ENCODE measurements at places on chromosomes 16 and 17.
A peak's percentile ranks its signal among the peaks of the same experiment; 100 is the strongest.

- no peak for DNase-seq
Measured at GRCh38 chr17:15917438-15918027, 27.4 kb upstream of the ADORA2B start.

- peak; percentile 53 for DNase-seq
Measured at GRCh38 chr16:20866145-20866772, 33.9 kb downstream of the DCUN1D3 start.

DNA sequence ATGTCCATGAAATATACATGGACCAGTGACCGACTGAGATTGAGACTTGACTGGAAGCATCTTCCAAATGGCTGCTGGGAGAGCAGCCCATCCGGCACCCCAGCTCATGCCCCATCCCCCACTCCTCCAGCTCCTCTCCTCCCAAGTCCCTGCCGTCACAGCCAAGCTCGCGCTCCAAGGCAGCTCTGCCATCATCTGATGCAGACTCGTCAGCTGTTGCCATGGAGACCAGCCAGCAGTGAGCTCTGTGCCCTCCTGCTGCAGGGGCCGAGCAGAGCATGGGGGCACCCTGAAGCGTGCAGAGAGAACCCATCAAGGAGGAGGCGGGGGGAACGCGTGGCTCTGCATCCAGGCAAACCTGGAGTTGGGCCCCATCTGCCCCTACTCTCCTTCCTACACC is 74.5 kb upstream of the TNRC6C start:
- no peak for DNase-seq

DNA sequence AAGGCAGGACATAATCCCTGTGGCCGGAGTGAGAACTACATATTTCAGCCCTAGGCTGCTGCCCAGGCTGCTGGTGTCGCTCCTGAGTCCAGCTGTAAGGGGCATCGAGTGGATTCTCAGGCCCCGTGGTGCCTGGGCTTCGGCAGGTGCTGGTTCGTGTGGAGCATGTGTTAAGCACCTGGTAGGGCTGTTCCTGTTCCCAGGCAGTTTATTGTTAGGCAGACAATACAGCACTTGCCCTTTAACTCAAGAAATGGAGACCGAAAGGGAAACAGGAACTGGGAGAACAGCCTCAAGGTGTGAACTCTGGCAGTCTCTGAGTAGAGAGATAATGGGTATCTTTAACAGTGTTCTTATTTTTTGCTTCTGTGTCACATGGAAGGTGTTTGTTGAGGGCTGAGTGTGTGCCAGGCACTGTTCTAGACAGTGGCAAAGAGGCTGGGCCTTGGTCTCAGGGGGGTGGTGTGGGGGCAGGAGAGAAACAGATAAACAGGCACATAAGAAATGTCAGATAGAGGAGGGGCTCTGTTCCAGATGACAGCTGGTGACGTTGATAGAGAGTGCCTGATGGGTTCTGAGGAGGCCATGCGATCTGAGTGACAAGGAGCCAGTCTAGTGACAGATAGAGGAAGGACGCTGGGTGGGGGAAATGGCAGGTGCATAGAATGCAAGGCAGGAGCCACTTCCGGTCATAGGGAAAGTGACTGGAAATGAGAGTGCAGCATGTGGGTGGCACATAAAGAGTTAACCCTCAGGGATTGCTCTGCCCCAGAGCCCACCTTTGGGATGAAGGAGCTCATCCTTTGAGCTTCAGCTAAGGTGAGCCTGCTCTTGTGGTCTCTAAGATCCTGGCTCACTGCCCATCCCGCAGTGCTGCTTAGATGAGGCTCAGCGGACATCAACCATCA is 33.8 kb downstream of the EPN2 start:
- peak; percentile 45 for DNase-seq

GRCh38 chr16:71357681-71358080 is 842 bp upstream of the CALB2 start:
- peak; percentile 11 for DNase-seq

- DNase-seq = no peak
Measured at GRCh38 chr16:3096362-3096761, 2.7 kb downstream of the ZSCAN10 start.

DNA sequence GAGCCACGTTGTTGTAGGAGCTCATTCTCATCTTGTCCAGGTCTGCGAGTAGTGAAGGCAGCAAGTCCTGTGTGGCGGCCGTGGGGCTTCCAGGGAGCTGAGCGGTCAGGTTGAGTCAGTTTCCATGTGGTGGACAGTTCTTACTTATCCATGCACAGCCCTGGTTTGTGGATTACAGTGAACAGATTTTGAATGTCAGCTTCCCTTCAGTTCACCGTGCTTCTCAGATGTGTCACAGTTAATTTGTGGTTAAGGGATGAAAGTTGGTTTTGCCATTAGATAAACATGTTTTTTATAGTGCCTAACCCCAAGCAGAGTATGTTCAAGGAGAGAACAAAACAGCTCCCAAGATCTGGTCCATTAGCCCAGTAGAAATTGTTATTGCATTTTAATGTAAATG is 103.1 kb downstream of the RPTOR start:
- DNase-seq = no peak

GRCh38 chr16:54487933-54488332 is 201.3 kb upstream of the IRX3 start:
- no peak for DNase-seq

DNA sequence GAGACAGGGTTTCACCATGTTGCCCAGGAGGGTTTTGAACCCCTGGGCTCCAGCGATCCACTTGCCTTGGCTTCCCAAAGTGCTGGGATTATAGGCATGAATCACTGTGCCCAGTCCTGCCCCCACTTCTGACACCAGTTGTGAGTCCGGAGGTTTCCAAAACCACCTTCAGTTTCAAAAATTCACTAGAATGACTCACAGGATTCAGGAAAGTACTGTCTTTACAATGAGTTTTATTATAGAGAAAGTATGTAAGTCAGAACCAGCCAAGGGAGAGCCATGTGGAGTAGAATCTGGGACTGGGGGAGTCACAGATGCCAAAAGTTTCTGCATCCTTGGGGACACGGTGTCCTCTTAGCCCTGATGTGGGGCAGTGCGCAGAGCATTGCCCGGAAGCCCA is 55.1 kb downstream of the PLD6 start:
- no peak for DNase-seq

GRCh38 chr17:7056386-7056785 is 12.5 kb upstream of the SLC16A11 start:
- DNase-seq = no peak

GRCh38 chr16:49698931-49699840 is 156.7 kb downstream of the ZNF423 start:
- no peak for DNase-seq

- DNase-seq = peak; percentile 35
Measured at GRCh38 chr16:68396481-68396880, 51.8 kb downstream of the SMPD3 start.

GRCh38 chr16:84461413-84462295 is 42.8 kb downstream of the MEAK7 start:
- no peak for DNase-seq

DNA sequence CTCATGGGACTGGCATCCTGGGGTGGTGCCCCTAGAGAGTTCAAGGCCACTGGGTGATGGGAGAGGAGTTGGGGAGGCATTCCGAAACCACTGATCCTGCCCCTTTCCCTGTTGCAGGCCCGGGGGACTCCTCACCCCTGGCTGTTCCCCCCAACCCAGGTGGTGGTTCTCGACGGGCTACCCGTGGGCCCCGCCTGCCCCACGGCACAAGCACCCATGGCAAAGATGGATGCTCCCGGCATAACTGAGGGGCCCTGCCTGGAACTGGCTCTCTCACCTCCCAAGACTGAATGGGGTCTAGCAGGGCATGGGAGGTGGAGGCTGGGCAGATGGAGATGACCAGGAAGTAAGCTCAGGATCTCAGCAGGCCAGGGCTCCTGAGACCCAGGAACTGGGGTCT is 6.6 kb downstream of the BTBD17 start:
- no peak for DNase-seq

DNA sequence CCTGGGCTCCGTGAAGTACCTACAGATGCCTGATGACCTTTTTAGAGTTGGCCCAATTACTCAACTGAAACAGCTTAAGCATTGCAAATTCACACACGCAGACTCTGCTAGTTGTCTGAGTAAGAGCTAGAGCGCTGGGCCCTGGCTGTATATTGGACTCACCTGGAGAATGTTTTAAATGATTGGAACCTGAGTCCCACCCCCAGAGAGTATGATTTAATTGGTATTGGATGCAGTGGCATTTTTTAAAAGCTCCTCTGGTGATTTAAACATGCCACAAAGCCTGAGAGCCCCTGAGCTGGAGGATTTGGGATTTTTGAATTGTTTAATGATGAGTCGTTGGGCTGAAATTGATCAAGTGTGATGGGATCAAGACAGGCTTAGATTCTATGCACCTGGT is 143.9 kb upstream of the SDK2 start:
- DNase-seq = no peak

DNA sequence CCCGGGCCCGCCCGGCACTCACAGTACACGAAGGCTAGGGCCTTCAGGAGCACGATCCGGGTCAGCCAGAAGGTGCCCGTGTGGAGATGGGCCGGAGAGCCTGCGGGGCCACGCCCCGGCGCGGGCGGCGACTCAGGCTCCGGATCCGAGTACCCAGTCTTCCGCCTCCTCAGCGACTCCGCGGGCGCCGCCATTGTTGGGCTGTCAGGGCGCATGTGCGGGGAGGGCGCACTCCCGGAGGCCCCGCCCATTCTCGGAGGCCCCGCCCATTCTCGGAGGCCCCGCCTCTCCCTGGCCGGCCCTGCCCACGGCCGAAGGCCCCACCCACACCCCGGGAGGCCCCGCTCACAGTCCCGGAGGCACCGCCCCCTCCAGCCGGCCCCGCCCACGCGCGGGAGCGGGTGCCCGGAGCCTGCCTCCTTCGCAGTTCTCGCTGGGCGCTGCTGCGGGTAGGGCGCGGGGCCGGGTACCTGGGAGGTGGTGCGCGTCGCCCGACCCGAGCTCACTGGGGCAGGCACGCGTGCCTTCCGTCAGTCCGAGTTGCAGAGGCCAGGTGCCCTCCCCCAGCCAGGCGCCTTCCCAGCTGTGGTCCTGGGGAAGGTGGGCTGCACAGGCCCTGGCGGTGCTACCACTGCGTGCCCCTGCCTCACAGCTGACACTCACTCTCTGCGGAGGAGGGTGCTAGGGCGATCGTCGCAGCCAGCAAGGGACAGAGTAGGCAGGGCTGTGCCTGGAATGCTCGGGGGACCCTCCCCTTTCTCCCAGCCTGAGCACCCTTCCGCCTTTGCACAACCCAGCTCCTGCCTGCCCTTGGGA is at the start of gene LMF1:
Gene LMF1, minus strand, starts transcription at position 219 of the 816 bp plus-strand sequence. Its CDS starts 4 bp downstream, at position 215.
- peak; percentile 99 for DNase-seq

DNA sequence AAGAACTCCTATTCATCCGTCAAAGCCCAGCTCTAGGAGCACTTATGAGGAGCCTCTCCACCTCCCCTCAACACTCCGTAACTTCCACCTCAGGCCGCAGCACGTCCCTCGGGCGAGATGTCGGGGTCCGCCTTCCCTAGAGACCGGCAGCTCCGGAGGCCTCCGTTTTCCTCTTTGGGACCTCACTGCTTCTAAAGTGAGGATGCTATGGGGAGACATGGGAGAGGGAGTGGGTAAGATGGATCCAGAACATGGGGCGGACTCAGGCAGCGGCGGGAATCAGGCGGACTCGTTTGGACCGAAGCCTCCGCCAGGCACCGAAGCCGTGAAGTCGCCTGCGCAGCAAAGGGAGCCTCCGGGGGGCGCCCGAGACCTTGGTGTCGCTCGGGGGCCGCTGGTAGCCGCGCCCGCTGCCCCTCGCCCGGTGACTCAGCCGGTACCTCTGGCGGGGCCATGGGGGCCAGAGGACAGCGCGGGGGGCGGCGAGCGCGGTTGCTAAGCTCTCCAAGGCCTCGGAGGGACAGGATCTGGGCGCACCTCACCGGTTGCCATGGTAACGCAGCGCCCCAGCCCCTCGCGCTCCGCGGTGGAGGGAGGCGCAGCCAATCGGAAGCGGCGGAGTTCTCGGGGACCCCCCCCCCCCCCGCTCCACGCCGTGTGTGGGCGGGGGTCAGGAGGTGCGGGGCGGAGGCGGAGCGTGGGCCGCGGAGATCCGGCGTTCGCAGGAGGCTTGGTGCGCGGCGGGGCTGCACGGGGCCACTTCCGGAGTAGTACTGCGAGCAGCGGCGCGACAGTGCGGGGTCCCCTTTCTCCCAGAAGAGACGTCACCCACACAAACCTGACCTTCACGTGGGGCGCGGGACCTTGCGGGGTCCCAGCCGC is 1.3 kb upstream of the HIC1 start:
- peak; percentile 45 for DNase-seq

DNA sequence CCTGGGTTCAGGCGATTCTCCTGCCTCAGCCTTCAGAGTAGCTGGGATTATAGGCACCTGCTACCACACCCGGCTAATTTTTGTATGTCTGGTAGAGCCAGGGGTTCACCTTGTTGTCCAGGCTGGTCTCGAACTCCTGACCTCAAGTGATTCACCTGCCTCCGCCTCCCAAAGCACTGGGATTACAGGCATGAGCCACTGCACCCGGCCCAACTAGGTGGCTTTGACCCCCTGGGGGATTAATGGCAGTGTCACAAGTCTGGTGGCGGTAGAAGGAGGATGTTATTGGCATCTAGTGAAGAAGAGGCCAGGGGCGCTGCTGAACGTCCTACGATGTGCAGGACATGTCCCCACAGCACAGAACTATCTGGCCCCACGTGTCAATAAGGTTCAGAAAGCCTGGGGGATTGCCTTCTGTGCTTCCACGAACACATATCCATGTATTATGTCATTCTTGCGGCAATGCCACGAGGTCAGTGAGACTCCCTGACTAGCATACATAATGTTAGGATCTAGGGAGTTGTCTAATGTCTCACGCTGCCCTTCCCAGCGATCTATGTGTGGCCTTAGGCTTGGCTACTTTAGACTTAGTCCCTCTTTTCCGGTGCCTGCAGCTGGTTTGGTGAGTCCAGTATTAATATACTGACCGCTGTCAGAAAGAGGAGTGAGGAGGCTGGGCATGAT is 75.8 kb downstream of the ABCC6 start:
- DNase-seq = no peak
